ENCODE measurements at places on chromosomes 4 and X.

DNA sequence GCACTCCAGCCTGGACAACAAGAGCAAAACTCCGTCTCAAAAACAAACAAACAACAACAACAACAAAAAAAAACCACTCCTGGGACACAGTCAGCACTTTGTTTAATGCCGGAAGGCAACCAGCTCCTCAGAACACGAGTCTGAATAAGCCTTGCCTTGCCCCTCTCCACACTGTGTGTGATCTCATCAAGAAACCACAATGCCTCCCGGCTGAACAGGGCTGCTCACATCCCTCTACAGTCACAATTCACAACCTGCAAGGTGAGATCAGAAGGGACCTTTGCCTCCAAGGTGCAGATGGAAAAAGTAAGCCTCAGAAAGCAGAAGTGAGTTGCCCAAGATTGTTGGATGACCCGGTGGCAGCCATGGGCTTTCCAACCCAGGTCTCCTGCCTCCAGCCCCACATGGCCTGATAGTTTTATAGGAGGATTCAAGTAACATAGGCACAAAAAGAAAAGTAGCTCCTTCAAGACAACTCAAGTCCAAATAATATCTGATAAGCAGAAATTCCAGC is 80.8 kb downstream of the JAKMIP1 start:
- no peak for DNase-seq

DNA sequence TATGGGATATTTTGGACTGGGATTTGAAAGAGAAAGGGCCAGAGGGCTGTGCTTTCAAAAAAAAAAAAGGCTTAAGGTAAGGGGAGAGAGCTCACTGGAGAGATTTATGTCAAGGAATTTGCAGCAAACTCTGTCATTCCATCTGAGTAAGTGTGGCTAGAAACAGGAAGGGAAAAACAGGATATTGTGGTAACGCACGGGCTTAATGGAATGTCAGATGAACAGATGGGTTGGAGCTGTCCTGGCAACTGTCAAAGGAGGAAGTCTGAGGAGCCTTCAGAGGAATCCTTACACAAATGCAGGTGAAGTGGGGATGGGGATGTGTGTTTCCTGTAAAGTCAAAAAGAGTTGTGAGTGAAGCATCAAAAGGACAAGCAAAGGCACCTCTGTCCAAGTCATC is 15.1 kb upstream of the NKX3-2 start:
- no peak for DNase-seq

GRCh38 chrX:11050013-11050412 is 61.1 kb upstream of the HCCS start:
- no peak for DNase-seq

DNA sequence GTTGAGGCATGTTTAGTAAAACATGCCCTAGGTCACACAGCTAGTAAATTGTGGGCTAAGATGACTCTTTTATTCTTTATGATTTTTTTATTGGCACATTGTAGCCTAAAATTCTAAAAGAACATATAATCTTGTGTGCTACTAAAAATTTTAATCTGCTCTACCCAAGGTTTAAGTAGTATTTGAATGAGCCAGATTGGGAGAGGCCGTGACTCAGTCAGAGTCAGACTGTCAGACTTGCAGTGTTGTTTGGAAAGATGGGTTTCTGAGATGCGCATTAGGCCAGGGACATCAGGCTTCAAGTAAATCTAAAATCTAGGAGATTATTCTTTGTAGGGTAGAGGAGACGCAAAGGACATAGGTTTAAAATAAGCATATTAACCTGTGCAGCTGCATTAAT is 30.7 kb upstream of the TMPRSS11E start:
- no peak for DNase-seq

GRCh38 chr4:161894014-161894413 is 269.8 kb downstream of the FSTL5 start:
- DNase-seq: no peak

DNA sequence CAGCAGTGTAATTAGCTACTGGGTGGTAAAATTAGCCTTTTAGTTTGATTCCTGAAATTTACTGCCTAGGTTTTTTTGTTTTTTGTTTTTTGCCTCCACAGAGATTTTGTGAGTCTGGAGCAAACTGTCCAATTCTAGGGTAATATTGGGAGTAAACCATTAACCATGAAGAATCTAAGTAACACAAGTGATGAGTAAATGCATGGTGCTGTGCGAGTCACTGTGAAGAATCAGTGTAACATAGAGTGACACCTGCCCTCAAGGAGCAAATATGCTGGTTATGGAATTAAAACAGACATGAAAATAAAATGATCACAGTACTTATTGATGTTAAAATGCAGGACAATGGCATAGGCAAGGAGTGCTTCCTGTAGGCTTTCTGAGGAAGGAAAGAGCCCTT is 60.1 kb downstream of the LRP2BP start:
- no peak for DNase-seq

- peak; percentile 34 for DNase-seq
Observed at GRCh38 chr4:112327965-112328733, 31.0 kb downstream of the ALPK1 start.

DNA sequence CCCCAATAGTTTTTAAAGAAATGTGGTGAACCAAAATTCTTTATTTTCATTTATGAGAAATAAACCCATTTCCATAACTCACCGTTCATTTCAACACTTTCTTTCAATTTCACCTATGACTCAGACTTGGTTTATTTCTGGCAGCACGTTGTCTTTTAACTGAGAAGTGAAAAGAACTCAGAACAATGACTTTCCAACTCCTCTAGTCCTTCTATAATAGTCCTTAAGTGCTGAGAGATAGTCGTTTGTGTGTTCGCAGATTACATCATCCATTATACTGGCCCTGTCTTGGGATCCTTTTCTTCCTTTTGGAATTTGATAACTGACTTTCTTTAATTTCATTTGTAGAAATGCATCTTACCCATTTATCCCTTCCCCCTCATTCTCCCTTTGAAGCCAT is 113.6 kb downstream of the GLUD2 start:
- DNase-seq: no peak

- no peak for DNase-seq
Observed at GRCh38 chr4:48436318-48436717, 46.8 kb upstream of the SLC10A4 start.

- no peak for DNase-seq
Observed at GRCh38 chr4:81676537-81676936, 204.8 kb upstream of the RASGEF1B start.

DNA sequence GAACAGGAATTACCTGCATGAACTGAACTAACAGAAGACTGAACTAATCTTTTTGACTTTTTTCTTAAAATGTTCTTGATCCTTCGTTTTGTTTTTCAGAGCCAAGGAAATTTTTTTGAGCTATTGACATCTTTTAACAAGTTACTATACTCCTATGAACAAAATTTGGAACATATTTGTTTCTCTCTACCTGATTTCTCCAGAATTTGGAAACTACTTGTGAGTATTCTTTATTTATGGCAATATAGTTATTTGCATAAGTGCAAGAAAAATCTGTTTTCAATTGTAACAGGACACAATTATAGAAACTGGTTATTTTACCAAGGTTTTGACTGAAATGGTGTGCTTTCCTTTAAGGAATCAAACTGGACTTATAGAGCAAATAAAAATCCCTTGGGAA is 89.5 kb upstream of the HPGD start:
- no peak for DNase-seq

GRCh38 chr4:147407261-147408045 is 73.4 kb upstream of the EDNRA start:
- no peak for DNase-seq

DNA sequence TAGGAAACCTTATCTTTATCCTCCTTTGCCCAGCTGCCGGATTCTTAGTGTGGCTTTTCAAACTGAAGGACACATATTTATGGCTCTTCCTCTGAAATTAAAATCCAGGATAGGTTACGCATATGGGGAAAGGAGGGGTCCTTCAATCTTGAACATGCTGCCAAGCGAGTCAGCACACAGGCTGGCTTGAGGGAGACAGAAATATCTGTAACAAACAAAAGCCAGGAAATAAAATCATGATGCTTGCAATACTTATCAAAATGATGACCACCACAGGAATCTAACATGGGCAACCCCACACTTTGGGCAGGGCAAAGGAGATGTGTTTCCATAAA is 196.4 kb upstream of the LDB2 start:
- DNase-seq: no peak

- no peak for DNase-seq
Observed at GRCh38 chr4:15413623-15414019, 14.2 kb upstream of the C1QTNF7 start.

DNA sequence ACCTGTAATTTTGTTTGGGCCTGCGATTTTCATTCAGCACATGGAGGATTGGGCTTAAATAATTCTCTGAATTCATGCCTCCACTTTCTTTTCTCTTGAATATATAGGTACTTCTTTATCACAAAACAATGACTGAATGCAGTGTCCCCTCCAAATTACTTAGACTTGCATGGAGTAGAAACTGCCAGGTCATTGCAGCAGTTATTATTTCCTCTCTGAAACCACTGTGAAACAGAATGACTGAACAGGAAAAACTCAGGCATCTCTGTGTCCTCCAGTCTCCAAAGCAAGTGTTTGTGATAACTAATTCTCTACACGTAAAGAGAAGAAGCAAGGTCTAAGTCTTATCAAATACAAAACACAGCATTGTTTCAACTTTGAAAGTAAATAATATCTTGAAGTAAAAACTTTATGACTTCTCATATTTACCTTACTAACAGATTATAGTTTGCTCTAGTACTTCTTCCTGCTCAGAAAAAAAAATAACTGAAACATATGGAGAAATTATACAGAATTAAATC is 144.5 kb upstream of the DIAPH2 start:
- DNase-seq: no peak

DNA sequence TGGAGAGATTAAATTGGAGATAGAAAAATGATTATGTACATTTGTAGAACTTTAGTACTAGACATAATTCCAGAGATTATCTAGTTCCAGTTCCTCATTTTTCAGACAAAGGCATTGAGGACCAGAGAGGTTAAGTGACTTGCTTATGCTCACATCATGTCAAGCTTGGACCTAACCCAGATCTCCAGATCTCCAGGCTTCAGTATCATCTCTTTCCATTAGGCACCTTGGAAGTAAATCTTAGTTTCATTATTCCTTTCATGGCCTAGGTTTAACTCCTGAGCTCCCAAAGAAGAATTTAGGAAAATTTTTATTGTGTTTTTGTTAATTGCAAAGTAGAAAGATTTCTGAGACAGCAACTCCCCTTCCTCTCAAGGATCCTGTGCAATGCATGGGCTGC is 148.8 kb downstream of the GATB start:
- no peak for DNase-seq

GRCh38 chr4:126890383-126890782 is 742.4 kb upstream of the INTU start:
- DNase-seq: no peak

GRCh38 chr4:73705056-73705432 is 35.3 kb upstream of the CXCL8 start:
- DNase-seq: no peak

- no peak for DNase-seq
Observed at GRCh38 chrX:31070057-31070468, 1.8 kb downstream of the FTHL17 start.

DNA sequence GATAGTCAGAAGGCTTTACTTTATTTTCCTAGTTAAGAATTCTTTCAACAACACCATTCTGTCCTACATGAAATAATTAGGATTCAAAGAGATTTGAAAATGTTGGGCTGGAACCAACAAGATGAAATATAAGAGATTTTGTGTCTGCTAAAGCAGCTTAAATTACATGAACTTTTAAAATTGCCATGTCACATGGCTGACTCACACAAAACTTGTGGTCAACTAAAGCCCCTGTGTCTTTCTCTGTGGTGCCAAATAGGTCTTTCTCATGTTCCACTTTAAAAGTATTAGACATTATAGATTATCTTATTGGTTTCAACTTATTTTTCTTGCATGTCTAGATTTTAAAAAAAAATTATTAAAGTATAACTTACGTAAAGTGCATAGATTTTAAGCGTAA is 60.8 kb upstream of the FHL1 start:
- DNase-seq: no peak

- DNase-seq: no peak
Observed at GRCh38 chr4:147044241-147044640, 98.6 kb upstream of the TTC29 start.

- no peak for DNase-seq
Observed at GRCh38 chrX:67607466-67607865, 63.6 kb downstream of the AR start.

DNA sequence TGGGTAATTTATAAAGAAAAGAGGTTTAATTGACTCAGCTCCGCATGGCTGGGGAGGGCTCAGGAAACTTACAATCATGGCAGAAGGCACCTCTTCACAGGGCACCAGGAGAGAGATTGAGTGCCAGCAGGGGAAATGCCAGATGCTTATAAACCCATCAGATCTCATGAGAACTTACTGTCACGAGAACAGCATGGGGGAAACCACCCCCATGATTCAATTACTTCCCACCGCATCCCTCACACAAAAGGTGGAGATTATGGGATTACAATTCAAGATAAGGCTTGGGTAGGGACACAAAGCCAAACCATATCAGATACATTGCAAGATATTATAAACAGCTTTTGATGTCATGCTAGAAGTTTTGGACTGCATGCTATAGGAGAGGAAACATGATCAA is 204.3 kb downstream of the VEGFC start:
- DNase-seq: no peak

GRCh38 chr4:6137027-6137746 is 63.2 kb downstream of the JAKMIP1 start:
- DNase-seq: no peak

- DNase-seq: no peak
Observed at GRCh38 chrX:16876696-16877095, 6.5 kb upstream of the RBBP7 start.

DNA sequence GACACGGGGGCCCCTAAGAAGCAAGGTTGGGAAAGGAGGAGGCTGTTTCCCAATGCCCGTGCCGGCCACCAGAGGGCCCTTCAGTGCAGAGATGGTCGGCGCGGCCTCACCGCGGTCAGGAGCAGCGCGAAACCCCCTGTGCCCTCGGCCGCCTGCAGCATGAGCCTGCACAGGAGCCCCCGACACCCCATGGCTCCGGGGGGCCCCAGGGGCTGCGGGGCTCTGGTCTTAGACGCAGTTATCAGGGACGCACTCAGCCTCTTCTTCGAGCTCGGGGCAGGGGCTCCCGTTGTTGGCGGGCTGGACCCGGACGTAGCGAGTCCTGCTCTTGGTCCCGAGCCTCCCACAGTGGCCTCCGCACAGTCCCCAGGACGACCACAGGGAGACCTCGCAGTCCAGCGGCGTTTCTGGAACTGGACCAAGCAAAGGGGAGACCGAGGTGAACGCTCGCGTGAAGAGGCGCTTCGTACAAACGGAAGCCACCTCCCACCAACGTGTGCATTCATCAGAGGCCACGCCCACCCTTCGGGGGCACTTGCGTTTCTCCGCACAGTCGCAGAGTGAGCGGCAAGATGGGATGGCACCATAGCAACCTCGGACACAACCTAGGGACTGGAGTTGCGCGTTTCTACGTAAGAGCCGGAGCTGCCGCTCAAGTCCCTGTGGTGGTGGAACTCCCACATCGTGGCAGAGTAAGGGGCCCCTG is 5.0 kb downstream of the SPON2 start:
- peak; percentile 14 for DNase-seq

DNA sequence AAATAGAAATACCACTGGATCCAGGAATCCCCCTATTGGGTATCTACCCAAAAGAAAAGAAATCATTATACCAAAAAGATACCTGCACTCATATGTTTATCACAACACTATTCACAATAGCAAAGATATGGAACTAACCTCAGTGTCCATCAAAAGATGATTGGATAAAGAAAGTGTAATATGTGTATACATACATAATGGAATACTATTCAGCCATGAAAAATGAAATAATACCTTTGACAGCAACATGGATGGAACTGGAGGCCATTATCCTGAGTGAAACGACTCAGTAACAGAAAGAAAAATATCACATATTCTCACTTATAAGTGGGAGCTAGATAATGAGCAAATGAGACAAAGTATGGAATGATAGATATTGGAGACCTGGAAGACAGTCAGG is 74.2 kb upstream of the TLR3 start:
- no peak for DNase-seq

Measured in NCI-H187 treated with DMSO at 0.1 percent for 48 hours (cell line).